ENCODE measurements at places on chromosomes 7 and 10.

DNA sequence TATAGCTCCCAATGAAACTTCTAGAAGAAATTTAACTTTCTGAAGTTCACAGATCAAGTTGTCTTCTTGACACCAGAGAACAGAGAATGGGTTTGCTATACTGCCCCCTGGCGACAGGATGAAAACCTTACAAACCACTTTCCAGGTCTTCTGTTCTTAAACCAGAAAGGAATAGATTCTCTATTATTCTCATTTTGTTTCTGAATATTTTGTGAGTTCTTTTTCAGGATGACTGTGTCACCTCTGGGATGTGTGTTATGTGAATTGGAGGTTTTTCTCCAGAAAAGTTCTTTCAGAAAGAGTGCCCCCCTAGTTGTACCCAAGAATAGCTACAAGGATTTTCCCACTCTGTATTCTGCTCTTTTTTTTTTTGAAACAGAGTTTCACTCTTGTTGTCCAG is 6.3 kb downstream of the IFT22 start:
- peak; percentile 67 for DNase-seq

GRCh38 chr7:131502810-131503508 is 53.5 kb downstream of the PODXL start:
- DNase-seq: no peak

GRCh38 chr10:102310361-102311024 is 65.2 kb downstream of the GBF1 start:
- no peak for DNase-seq

DNA sequence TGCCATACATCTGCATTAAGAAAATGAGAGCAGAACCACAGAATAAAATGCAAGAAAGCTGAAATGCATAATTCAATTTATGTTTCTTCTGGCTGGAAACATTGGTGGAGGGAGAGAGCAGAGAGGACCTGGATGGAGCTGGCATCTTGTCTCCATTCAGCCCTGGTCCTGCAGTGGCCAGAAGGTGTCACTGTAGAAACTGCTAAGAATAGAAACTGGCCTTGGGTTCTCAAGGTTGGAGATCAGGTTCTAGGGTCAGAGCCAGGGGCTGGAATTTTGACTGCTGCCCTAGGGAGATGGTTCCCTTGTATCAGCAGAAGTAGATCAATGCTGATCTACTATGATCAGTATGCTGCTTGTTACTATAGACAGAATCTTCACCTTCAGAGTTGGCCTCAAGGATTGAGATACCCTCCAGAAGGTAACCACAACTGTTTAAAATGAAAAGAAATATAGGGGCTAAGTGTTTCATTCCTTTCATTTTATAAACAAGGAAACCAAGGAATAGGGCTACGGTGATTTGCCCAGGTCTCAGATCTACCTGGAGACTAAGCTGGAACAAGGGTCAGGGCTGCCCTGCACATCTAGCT is 13.1 kb downstream of the TAS2R41 start:
- peak; percentile 11 for DNase-seq

DNA sequence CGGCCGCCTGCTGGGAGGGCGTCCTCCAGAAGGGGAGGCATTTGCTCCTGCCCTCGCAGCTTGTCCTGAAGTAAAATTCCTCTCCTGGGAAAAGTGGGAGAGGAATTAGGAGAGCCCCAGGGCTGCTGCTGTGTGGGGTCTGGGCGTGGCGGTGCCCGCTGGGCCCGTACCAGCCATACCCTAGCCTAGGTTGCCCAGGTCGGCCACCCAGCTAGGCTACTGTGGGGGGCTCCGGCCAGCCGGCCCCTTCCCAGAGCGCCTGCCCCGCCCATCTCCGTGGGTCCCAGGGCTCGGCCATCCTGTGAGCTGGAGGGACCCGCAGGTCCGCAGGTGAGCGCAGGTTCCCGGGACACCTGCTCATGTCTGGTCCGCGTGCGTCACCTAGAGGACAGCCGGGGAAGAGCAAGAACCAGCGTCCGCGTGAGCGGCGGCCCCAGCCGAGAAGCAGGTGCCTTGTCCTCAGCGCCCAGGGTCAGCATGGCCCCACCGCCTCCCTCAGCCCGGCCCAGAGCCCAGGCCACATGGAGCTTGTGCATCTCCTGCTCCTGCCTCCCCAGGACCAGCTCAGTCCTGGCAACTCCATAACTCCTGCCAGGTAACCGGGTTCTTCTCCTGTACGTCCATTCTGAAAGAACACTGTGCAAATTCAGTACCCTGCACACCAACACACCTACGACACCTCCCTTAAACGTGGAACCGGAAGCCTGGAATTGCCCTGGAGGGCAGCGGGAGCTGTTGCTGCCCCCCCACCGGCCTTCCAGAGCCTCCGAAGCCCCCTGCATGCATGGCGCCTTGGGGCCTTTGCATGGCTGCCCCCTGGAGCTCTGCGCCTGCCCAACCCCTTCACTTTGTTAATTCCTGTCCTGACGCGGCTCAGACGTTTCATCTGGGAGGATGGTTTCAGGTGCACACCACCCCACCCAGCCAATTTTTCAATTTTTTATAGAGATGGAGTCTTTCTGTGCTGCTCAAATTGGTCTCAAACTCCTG is 22.8 kb upstream of the FOXL3 start:
- no peak for DNase-seq

GRCh38 chr10:5645375-5645774 is 21.0 kb downstream of the ASB13 start:
- DNase-seq: no peak

GRCh38 chr7:24545215-24545614 is 28.0 kb upstream of the PALS2 start:
- no peak for DNase-seq

DNA sequence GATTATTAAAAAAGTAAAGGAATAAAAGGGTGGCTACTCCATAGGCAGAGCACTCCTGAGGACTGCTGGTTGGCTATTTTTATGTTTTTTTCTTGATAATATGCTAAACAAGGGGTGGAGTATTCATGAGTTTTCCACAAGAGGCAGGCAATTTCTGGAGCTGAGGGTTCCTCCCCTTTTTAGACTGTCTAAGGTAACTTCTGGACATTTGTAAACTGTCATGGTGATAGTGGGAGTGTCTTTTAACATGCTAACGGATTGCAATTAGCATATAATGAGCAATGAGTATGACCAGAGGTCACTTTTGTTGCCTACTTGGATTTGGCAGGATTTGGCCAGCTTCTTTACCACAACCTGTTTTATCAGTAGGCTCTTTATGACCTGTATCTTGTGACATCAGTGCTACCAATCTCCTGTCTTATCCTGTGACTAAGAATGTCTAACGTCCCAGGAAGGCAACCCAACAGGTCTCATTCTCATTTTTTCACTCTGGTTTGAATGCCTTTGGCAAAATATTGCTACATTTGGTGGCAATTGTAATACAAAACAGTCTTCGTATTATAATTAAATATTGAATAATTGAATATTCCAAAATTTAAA is 587.8 kb upstream of the POM121L12 start:
- DNase-seq: no peak

DNA sequence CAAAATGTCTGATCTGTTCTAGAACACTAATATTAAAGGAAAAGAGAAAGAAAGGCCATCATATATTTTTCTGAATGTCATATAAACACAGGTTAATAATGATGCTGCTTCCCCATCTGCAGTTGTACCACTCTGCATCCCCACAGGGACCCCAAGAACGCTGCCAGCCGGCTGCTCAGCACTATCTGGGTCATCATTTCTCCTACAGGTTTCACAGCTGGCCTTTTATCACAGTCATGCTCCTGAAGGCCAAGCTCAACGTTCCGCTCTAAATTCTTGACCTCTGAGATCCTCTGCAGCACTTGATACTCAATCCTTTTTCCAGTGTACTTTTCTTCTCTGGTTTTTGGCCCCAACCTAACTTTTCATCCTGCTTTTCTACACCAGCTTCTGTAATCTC is 4.8 kb downstream of the IDI1 start:
- no peak for DNase-seq

DNA sequence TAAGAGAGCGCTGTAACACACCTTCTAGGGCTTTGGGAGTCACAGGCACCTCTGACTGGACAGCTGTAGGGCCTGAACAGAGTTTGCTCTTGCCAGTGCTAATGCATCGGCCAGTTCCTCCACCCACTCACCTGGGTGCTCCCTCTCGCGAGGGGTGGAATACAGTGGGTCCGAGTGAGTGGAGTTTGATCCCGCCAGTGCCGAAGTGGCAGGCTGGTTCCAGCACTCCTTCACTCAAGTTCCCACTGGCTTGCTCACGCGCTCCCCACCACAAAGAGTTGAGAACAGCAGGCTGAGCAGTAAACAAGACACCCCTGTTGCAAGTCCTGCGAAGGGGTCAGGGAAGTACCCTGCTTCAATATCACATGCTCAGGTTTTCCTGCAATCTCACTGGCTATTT is 91.8 kb downstream of the SNX13 start:
- DNase-seq: no peak

DNA sequence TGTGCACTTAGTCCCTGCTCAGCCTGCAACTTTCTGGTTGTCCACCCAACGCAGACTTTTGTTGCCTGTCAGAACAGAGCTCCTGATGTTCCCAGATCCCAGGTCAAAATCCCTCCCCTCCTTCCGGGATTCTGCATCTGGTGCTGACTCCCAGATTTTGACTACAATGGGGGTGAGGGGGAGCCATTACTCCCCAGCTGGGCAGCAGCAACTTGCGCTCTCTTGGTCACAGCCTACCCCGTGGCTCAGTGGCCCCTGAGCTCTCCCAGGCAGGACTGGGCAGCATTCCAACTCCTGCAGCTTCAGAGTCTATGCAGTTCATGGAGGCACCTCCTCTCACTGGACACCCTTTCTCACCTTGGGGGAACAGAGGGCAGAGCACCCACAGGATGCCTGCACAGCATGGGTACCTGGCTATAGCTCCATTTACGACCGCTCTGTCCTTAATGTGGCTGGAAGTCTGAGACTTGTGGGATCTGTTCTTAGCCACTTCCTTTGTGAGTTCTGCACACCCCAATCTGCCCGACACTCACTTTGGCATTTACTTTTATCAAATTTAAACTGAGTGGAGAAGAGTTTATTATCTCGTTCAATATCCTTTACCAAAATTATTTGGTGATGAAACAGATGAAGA is 545.5 kb upstream of the MGMT start:
- DNase-seq: no peak

GRCh38 chr10:70379581-70380176 is 2.7 kb downstream of the LRRC20 start:
- DNase-seq: peak; percentile 37

GRCh38 chr10:32471232-32471631 is 25.3 kb downstream of the CCDC7 start:
- DNase-seq: no peak

DNA sequence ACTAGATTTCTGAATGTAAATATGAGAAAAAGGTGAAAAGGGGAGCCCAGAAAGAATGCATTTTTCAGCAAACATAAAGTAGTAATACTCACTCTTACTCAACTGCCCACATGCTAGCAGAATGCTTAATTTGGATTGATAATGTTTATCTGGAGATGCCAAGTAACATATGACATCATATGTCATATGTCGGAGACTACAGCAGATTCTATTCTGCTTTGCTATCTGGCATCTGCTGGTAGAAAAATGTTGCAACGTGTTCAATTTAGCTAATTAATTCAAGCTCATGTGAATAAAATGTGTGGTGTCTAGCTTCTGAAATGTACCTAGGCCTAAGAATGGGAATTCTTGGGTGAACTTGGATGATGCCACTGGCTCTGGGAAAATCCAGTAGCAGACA is 4.5 kb downstream of the BBIP1 start:
- no peak for DNase-seq

GRCh38 chr10:89591796-89592271 is 53.2 kb downstream of the PANK1 start:
- no peak for DNase-seq

GRCh38 chr7:17769918-17770317 is 170.4 kb downstream of the SNX13 start:
- peak; percentile 63 for DNase-seq

- no peak for DNase-seq
Observed at GRCh38 chr10:63703113-63703670, 182.0 kb downstream of the REEP3 start.

DNA sequence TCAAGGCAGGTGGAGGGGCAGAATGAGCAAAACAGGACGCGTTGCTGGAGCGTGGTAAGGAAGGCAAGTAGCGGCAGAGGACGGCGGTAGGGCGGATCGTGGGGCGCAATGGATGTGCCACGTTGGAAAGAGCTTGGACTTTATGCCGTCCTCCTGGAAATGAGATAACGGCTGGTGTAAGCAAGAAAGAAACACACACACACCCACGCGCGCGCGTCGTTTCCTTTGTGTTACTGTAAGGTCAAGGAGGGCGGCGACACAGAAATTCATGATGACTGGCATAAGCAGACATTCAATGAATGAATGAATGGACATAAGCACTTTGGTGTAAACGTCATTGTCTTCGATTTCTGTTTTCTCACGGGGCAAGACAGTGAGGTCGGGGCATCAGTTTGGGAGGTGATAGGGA is 683 bp upstream of the ENTPD7 start:
- DNase-seq: peak; percentile 52

DNA sequence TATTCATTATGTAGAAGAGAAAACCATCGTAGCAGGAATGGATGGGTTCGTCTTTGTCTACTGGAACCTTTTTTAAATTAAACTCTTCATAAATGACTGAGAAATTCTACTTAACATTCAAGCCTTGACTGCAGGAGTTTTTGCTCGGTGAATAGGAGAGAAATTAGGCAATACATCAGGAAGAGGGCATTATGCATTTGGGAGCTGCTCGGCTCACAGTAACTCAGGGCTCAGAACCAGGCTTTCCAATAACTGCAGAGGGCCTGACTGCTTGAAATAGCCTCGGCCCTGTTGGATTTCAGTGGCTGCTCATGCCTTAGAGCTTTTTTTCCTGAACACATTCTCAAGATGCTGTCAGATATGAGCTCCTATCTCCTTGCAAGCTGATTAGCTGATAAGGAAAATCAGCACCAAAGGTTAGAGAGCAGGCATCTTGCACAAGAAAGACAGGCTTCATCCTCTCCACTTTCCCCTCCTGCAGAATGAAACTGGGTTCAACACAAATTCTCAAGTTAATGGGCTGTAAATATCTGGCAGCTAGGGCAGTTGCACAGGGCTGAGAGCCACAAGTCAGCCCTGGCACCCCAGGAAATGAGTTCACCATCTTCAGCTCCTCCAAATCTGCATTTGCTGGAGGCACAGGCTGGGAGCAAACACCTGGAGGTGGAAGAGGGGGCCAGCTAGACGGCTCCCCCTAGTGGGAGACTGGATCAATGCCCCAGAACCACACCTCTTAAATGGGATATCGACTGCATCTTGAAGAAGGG is 24.3 kb downstream of the TECTB start:
- peak; percentile 5 for DNase-seq

All from CD8-positive, alpha-beta T cell (primary cell).